ENCODE measurements at places on chromosomes 2 and 18.

DNA sequence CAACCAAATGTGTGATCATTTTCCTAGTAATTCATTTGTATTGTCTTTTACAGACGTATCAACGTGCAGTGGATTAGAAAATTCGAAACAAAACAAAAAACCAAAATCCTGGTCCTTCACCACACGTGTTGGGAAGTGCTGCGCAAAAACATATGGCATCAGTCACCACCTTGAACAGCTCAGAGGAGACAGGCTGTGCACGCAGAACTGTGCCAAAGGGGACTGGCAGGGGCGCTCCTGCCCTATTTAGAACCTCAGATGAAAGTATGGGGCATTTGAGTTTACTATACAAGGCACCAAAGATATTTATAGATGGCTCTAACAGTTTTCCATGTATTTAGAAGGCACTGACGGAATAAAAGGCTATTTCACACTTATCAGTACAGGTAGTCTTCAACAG, 42.3 kb downstream of the NOL10 start:
- H3K27ac ChIP-seq: no peak overlapping the region
- no peak overlapping the region for H3K4me3 ChIP-seq
- peaks cover 9% of the 10 kb centered on the region for H3K4me1 ChIP-seq
- no peak for DNase-seq
- H3K36me3 ChIP-seq: peaks cover 47% of the 10 kb centered on the region

DNA sequence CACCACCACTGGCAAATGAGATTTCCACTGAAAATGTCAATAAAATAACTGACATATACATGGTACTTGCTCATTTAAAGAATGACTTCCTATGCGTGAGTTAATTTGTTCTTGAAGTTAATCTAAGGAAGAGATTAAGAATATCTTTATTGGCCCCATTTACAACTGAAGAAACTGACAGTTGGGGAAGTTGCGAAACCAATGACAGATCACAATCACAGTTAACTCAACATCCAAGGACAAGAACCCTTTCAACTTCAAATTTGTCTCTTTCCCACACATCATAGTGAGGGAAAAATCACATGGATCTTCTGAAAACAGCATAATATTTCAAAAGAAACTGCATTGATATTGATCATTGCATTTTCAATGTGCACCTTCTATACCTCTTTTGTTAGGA, 565.4 kb downstream of the IRS1 start:
- no peak for DNase-seq
- no peaks in the 10 kb centered on the region for H3K36me3 ChIP-seq

DNA sequence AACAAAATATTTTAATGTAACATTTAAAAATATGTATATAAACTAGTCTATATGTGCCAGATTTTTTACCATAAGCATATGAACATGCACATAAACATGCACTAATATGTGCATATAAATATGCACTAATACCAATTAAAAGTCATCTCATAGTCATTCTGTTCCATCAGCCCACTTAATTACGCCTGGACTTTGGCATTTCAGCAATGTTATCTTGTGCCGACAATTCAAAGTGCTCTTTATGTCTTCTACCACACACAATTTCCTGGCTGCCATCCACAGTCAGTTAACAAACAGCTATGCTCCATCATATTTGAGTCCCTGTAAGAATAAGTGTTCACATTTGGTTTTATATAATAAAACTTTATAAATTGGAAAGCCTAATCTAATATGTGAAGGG, 92.6 kb upstream of the TSPYL6 start:
- no peaks in the 10 kb centered on the region for H3K4me1 ChIP-seq
- no peak for DNase-seq
- H3K27ac ChIP-seq: no peak overlapping the region

DNA sequence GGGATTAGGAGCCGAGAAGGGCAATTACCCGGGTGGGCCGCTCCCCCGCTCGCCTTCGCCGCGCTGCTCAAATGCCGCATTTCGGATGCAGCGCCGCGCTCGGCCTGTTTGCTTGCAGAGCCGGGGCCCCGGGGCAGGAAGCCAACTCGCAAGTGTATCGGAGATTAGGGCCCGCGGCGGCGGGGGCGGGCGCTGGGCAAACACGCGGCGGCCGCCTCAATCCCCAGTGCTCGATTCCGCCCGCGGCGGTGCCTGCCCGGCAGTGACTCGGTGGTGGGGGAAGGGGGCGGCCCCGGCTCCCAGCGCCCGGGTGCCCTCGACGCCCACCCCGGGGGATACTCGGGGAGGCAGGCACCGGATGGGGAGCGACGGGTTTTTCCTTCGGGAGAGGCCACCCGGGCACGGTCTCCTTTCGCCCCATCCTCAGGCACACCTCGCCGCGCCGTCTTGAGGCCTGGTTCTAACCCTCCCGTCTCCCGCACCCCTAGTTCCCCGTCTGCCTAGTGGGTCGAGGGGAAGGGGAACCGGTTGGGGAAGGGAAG, 26.6 kb upstream of the NOTO start:
- H3K27ac ChIP-seq: no peak overlapping the region
- DNase-seq: peak; percentile 85
- H3K36me3 ChIP-seq: no peaks in the 10 kb centered on the region
- peaks cover 29% of the 10 kb centered on the region for H3K27me3 ChIP-seq
- H3K4me3 ChIP-seq: peak overlapping the region; percentile 77
- H3K4me1 ChIP-seq: peaks cover 26% of the 10 kb centered on the region

DNA sequence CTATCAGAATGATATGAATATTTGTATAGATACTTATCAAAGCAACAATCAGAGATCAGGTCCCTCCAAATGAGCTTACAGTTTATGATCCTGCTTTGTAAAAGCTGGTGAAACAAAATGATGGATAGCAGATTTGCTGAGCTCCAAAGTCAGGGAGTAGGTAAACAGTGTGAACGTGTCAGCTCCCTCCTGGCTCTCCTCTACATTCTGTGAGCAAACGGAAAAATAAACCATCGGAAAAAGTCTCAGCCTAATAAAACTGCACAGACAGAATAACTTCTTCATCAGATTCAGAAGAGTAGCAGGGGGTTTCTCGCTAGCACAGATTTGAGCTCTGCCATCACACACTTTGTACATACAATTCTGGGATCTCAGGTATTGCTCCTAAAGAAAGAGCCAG, 51.3 kb downstream of the BCL11A start:
- peaks cover 15% of the 10 kb centered on the region for H3K27me3 ChIP-seq
- no peak overlapping the region for H3K27ac ChIP-seq
- no peak for DNase-seq
- no peaks in the 10 kb centered on the region for H3K4me1 ChIP-seq
- no peaks in the 10 kb centered on the region for H3K36me3 ChIP-seq
- no peak overlapping the region for H3K4me3 ChIP-seq

DNA sequence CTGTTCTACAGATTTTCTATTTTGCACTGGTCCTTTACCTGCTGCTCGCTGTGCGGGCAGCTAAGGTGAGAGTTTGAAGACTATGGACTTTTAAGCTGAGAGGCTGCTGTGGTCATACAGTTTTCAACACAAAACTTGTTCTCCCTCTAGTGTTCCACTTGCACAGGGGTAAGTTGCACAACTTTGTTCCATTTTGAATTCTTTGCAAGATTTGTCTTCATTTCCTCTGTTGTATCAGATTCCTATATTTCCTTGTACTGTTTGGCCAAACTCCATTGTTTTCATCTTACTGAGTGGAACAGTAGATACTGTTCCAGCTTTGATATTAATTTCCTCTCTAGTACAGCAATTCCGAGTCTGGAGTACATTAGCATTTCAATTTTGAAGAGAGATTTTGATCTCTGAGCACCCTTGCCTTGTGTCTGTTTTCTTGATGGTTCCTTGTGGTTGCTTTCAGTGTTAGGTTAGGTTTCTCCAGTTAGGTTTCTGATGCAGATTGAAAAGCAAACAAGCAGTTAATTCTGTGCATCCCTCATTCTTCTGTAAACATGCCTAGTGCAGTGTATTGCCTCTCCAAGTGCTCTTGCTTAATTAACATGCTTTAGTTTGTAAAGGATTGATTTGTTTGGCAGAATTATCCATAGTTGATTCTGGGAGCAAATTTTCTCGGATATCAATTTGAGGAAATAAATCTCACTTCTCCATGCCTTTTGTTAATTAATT, 188.8 kb downstream of the PTPRM start:
- H3K4me1 ChIP-seq: no peaks in the 10 kb centered on the region
- DNase-seq: no peak
- H3K4me3 ChIP-seq: no peak overlapping the region
- no peaks in the 10 kb centered on the region for H3K36me3 ChIP-seq
- H3K27ac ChIP-seq: no peak overlapping the region

GRCh38 chr18:2559249-2559648, 12.1 kb downstream of the METTL4 start:
- no peaks in the 10 kb centered on the region for H3K27me3 ChIP-seq
- no peak overlapping the region for H3K27ac ChIP-seq
- no peak for DNase-seq
- H3K4me3 ChIP-seq: no peak overlapping the region
- H3K36me3 ChIP-seq: peaks cover 16% of the 10 kb centered on the region

- no peak overlapping the region for H3K4me3 ChIP-seq
- H3K27me3 ChIP-seq: no peaks in the 10 kb centered on the region
- DNase-seq: no peak
- H3K27ac ChIP-seq: no peak overlapping the region
- no peaks in the 10 kb centered on the region for H3K4me1 ChIP-seq
- no peaks in the 10 kb centered on the region for H3K36me3 ChIP-seq
These were observed 164.8 kb downstream of the MYCN start for GRCh38 chr2:16104949-16105668.

- peaks cover 25% of the 10 kb centered on the region for H3K27me3 ChIP-seq
- H3K4me3 ChIP-seq: peak overlapping the region; percentile 68
- peak overlapping the region; percentile 53 for H3K27ac ChIP-seq
- H3K36me3 ChIP-seq: no peaks in the 10 kb centered on the region
These were observed 620 bp upstream of the GALNT1 start for GRCh38 chr18:35580701-35581539.

GRCh38 chr2:46394649-46395510, 84.5 kb upstream of the TMEM247 start:
- no peak overlapping the region for H3K4me3 ChIP-seq
- H3K27ac ChIP-seq: no peak overlapping the region
- H3K27me3 ChIP-seq: peaks cover 3% of the 10 kb centered on the region
- peaks cover 21% of the 10 kb centered on the region for H3K4me1 ChIP-seq

DNA sequence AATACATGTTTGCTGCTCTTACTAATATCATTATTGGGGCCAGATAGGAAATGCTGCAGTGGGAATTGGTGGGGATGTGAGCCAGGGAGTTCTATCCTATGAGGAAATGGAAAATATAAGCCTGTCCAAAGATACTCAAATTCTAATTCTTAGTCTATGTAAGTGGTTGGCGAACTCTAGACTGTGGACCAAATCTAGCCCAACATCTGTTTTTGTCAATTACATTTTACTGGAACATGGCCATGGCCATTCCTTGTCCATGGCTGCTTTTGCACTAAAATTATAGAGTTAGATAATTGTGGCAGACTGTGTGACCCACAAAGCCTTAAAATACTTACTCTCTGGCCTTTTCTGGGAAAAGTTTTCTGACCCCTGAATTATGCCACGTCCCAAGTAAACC, 113.3 kb downstream of the MGAT5 start:
- H3K27me3 ChIP-seq: no peaks in the 10 kb centered on the region
- no peak overlapping the region for H3K27ac ChIP-seq
- H3K36me3 ChIP-seq: peaks cover 26% of the 10 kb centered on the region
- H3K4me3 ChIP-seq: no peak overlapping the region
- no peak for DNase-seq
- peaks cover 28% of the 10 kb centered on the region for H3K4me1 ChIP-seq

DNA sequence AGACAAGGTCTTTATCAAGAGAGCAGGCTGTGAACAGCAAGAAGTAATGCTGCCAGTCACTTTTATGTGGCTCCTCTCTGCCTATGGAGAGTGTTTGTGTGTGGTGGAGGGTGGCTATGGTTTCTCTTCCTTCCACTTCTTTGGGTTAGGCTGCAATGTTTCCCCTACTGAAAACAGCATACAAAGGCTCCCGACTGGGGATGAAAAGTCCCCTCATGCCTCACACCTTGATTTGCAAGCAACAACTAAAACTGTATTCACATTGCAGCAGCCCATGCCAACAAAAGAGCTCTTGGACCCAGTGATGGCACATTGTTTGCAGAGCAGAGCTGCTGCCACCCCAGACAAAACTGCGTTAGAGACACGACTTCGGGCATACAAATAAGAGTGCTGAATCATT, 301.6 kb downstream of the SLC8A1 start:
- H3K4me1 ChIP-seq: no peaks in the 10 kb centered on the region
- no peaks in the 10 kb centered on the region for H3K36me3 ChIP-seq
- no peak for DNase-seq
- H3K4me3 ChIP-seq: no peak overlapping the region

GRCh38 chr2:104078431-104079157, 775.3 kb upstream of the POU3F3 start:
- H3K4me1 ChIP-seq: no peaks in the 10 kb centered on the region
- no peak overlapping the region for H3K4me3 ChIP-seq
- no peak overlapping the region for H3K27ac ChIP-seq
- no peaks in the 10 kb centered on the region for H3K27me3 ChIP-seq
- H3K36me3 ChIP-seq: no peaks in the 10 kb centered on the region
- DNase-seq: no peak

GRCh38 chr2:216538538-216538937, 39.9 kb downstream of the RPL37A start:
- H3K4me1 ChIP-seq: peaks cover 5% of the 10 kb centered on the region
- H3K27me3 ChIP-seq: peaks cover 4% of the 10 kb centered on the region
- H3K27ac ChIP-seq: no peak overlapping the region
- H3K4me3 ChIP-seq: no peak overlapping the region
- DNase-seq: no peak
- no peaks in the 10 kb centered on the region for H3K36me3 ChIP-seq

DNA sequence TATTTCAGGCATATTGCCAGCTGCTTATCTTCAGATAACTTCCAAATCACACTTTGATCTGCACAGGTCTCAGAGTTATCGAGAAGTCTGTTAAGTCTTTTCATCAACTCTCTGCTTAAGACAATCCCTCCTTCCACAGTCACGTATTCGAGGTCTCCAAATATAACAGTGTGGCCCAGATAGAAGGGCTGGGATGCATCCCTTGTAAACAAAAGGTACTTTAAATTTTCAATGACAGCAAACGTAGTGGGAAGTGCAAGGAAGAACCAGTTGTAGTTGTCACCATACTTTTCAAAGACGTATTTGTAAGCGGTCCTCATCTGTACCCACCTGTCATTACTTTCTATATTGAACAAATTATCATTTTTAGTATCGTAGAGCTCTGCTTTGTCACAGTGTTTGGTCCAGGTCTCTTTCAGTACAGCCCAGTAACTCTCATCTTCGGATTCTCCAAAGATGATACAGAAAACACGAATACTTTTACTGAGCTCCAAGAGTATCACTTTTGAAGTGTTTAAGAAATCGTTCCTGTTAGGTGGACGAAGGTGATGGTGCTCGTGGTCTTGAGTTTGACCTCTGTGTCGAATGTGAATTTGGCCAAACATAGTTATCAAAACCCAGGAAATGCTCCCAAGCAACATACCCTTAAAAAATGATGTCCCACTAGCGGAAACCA, 445 bp downstream of the C1GALT1C1L start:
- peaks cover 24% of the 10 kb centered on the region for H3K27me3 ChIP-seq
- H3K27ac ChIP-seq: no peak overlapping the region
- peak overlapping the region; percentile 45 for H3K4me3 ChIP-seq
- peaks cover 3% of the 10 kb centered on the region for H3K36me3 ChIP-seq
- no peak for DNase-seq
